Stomach (tissue), 19 donors: ENCODE measurements at places on chromosomes 3 and 15. TPM values are rescaled to one million over a fixed set of nuclear protein-coding genes. Genes with fewer than 3 reads are reported as not detected.
A peak's percentile ranks its signal among the peaks of the same experiment; 100 is the strongest.

GRCh38 chr3:190585805-190586630 is 72.1 kb downstream of the IL1RAP start:
- no peaks in the 10 kb centered on the region for H3K36me3 ChIP-seq
- peaks cover 17% of the 10 kb centered on the region for H3K4me1 ChIP-seq
- no peak overlapping the region for H3K27ac ChIP-seq
- no peaks in the 10 kb centered on the region for H3K27me3 ChIP-seq

DNA sequence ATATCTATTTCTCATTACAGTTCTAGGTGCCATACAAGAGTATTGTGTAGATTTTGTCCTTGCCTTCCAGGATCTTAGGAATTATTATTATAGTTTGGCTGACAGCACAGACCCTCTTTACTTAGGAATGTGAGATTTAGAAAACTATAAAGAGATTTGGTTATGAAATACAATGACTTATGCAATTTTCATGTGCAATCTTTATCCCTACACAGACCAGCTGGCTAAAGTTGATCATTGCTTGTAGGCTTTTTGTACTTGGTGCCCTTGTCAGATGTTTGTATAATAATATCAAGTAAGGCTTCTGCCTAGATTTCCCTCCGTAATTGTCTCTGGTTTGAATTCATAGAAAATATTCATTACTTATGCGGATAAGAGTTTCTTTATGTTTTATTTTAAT is 174.5 kb upstream of the GAP43 start:
- no peak for DNase-seq
- no peak overlapping the region for H3K4me3 ChIP-seq
- no peaks in the 10 kb centered on the region for H3K27me3 ChIP-seq
- no peaks in the 10 kb centered on the region for H3K36me3 ChIP-seq

DNA sequence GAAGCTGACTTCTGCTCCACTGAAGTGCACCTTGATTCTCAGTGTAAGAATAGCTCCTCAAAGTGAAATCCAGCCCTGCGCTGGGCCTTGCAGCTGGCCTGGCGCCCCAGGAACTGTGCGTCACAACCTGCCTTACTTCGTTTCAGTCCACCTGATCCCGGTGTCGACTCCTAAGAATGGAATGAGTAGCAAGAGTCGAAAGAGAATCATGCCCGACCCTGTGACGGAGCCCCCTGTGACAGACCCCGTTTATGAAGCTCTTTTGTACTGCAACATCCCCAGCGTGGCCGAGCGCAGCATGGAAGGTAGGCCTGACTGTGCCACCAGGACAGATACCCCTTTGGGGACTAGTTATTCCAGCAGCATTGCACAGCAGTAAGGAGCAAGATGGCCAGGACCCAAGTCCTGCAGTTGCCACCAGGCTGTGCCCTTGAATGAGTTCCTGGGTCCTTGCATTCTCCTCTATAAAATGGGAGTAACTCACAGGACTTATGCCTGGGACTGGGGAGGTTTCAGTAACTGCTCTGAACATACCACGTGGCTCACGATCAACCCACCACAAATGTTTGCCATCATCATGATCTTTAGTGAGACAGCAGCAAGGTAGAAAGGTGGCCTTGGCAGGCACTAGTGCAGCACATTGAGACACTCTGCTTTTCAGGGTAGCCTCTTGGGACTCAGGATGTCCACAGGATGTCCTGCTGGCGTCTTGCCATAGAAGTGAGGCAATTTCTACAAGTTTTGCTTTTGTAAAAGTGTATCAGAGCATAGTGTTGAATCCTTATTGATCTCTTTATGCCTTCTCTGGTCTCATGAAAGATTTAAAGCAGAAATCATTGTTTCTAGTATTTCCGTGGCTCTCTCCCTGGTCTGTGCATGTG is 46.8 kb downstream of the PXYLP1 start:
- H3K4me3 ChIP-seq = no peak overlapping the region
- H3K36me3 ChIP-seq = peaks cover 16% of the 10 kb centered on the region
- no peak for DNase-seq
- H3K27ac ChIP-seq = peak overlapping the region; percentile 57
- H3K27me3 ChIP-seq = no peaks in the 10 kb centered on the region
- H3K4me1 ChIP-seq = peaks cover 17% of the 10 kb centered on the region

- H3K27ac ChIP-seq = no peak overlapping the region
- no peaks in the 10 kb centered on the region for H3K36me3 ChIP-seq
- no peaks in the 10 kb centered on the region for H3K4me1 ChIP-seq
- no peak overlapping the region for H3K4me3 ChIP-seq
These were observed 839.8 kb upstream of the ALCAM start for GRCh38 chr3:104526901-104527401.

- DNase-seq = peak; percentile 80
- H3K4me3 ChIP-seq = no peak overlapping the region
These were observed 27.1 kb upstream of the TPRG1 start for GRCh38 chr3:189144645-189145044.

DNA sequence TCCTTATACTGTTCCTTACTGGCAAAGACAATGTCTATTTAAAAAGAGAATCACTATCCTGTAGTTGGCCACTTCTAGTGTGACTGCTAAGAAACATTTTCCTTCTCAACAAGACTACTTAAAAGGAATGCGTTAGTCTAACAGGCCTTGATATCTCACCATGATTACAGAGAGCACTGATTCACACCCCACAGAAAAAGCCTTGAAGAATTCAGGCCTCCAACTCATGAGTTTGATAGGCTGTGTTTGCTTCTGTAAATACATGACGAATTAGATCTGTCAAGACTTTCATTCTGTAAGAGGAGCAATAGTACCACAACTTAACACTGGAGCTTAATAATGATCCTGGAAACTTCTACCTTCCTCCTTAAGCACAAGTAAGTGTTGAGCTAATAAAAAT is 432.8 kb upstream of the NR2F2 start:
- H3K4me1 ChIP-seq = peaks cover 17% of the 10 kb centered on the region
- H3K27me3 ChIP-seq = no peaks in the 10 kb centered on the region
- no peak overlapping the region for H3K4me3 ChIP-seq
- DNase-seq = no peak

- H3K4me1 ChIP-seq = peaks cover 58% of the 10 kb centered on the region
- no peaks in the 10 kb centered on the region for H3K27me3 ChIP-seq
- peak; percentile 50 for DNase-seq
These were observed 30.7 kb downstream of the SLC6A6 start for GRCh38 chr3:14433106-14433505.

The SLC41A3 gene
- total RNA-seq = 28.1 TPM

- DNase-seq = no peak
- H3K4me1 ChIP-seq = no peaks in the 10 kb centered on the region
- no peak overlapping the region for H3K4me3 ChIP-seq
- no peaks in the 10 kb centered on the region for H3K36me3 ChIP-seq
These were observed 42.5 kb upstream of the SRGAP3 start for GRCh38 chr3:9291821-9292410.

DNA sequence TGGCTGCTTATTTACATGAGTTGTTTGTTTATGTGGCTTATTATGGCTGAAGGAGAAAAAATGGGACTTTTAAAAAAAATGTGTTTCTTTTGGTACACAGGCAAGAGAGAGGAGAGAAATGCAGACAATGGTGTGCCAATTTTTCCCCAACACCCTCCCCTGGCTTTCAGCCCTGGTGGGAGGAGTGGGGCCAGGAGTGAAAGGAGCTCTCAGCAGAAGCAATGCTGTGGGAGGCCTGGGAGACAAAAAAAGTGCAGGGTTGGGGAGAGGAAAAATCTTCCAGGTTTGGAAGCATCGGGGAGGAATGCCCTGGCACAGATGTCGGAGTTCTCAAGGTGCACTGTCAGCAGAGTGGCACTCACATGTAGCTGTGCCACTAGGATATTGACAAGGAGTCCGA is 117.7 kb upstream of the FOXB1 start:
- H3K27me3 ChIP-seq = no peaks in the 10 kb centered on the region
- H3K27ac ChIP-seq = no peak overlapping the region
- no peaks in the 10 kb centered on the region for H3K36me3 ChIP-seq
- peaks cover 6% of the 10 kb centered on the region for H3K4me1 ChIP-seq
- no peak for DNase-seq
